ENCODE measurements at places on chromosomes 5 and 9. TPM values are rescaled to one million over a fixed set of nuclear protein-coding genes. Genes with fewer than 3 reads are reported as not detected.

The SPINK4 gene
- not detected for total RNA-seq

The YTHDC2 gene
- total RNA-seq = 30.0 TPM

The IL5 gene
- not detected for total RNA-seq

The BHMT2 gene
- 1.2 TPM for total RNA-seq

The TOR2A gene
- total RNA-seq = 1.8 TPM

The PCA3 gene
- total RNA-seq = not detected

The KLF4 gene
- total RNA-seq = 1.5 TPM

The AUH gene
- 20.8 TPM for total RNA-seq

The LEAP2 gene
- total RNA-seq = 0.18 TPM

The ADGRD2 gene
- total RNA-seq = not detected

The ST8SIA4 gene
- 20.9 TPM for total RNA-seq

The GNA14 gene
- total RNA-seq = not detected

The SPATA31C1 gene
- total RNA-seq = not detected

The BTF3 gene
- 130 TPM for total RNA-seq

The HK3 gene
- total RNA-seq = not detected

The DMRT3 gene
- total RNA-seq = not detected

The EGFLAM gene
- total RNA-seq = 1.3 TPM
